GF-D8 (cell line): ENCODE measurements at places on chromosomes 7 and 10.

GRCh38 chr10:123140164-123140982 is 4.6 kb downstream of the HMX3 start:
- no peak for DNase-seq

GRCh38 chr10:115171392-115171960 is 78.3 kb downstream of the ATRNL1 start:
- DNase-seq = no peak

GRCh38 chr10:122674781-122675180 is 24.9 kb downstream of the C10orf120 start:
- no peak for DNase-seq

GRCh38 chr10:124349231-124349995 is 69.3 kb downstream of the OAT start:
- no peak for DNase-seq

GRCh38 chr10:30111340-30112022 is 52.1 kb upstream of the JCAD start:
- DNase-seq = no peak

DNA sequence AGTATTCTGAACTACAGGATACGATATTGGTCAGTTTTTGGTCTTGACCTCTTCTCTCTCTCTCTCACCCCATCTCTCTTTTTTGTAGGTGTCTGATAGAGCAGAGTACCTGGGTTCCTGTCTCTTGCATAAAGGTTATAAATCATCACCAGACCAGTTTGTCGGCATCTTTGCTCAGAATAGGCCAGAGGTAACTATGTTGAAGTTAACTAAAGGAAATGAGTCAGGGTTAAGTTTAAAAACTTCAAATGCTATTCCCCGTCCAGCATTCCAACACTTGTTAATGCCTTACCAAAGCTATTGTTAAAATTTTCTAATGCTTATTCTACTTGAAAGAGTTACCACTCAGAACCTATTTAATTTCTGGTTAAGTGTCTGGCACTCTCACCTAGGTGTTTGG is 30.7 kb downstream of the ACSL5 start:
- DNase-seq = no peak

- no peak for DNase-seq
Measured at GRCh38 chr7:36315309-36315944, 74.2 kb upstream of the ANLN start.

DNA sequence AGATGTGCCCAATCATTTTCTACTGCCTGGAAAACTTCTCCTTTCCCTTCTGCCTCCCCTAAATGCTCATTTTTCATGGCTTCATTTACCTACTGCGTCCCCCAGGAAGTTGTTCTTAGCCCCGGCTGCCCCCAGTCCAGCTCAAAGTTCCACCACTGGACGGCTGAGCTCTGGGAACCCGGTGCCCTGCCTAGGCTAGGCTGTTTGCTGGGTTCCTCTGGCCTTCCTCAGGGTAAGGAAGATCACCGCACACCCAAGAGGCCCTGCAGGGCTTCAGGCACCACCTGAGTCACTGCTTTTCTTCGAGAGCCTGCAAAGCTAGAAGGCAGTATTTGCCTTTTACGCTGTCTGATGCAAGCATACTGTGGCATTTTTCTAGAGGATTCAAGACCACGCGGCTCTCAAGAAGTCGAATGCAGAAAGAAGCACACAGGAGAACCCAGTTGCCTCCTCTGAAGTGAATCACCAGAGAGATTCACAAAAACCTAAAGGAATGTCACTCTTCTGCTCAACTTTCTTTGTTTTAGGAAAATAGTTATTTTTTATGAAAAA is 46.7 kb upstream of the ZMIZ1 start:
- no peak for DNase-seq

DNA sequence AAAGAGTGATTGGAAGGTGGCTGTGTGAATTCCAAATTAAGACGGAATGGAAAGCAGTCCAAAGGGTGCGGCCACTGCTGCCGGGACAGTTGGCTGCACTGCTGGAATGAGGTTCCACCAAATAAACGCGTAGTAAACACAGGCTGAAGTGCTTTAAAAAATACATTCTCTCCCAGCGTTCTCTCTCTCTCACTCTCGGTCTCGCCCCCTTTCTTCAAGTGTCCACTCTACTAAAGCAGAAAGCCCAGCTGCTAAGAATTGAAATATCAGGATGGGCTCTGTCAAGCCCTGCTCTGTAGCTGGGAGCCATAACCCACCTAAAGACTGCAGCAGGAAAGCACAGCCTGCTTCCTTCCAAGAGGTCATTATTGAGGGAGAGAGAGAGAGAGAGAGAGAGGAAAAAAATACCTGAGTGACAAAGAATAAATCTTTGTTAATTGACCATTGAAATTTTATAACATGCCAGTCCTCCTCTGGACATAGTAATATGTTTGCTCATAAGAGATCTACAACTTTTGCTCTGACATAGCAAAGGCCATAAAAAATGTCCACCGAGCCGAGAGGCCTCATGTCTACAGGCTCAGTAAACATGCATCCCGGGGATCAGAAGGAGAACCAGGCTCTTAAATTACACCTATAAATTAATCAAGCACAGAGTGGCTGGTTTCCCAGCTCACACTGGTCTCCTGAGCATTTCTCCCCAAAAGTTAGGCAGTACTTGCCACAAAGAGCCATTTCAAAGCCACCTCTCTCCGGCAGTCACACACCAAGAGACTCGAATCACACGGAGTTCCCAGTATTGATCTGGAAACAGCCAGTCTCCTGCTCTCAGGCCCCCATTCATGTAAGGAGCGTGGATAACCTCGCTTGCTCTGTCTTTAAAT is 72.8 kb downstream of the FGFR2 start:
- DNase-seq = no peak

GRCh38 chr10:60986791-60987190 is 42.8 kb upstream of the RHOBTB1 start:
- DNase-seq = no peak

DNA sequence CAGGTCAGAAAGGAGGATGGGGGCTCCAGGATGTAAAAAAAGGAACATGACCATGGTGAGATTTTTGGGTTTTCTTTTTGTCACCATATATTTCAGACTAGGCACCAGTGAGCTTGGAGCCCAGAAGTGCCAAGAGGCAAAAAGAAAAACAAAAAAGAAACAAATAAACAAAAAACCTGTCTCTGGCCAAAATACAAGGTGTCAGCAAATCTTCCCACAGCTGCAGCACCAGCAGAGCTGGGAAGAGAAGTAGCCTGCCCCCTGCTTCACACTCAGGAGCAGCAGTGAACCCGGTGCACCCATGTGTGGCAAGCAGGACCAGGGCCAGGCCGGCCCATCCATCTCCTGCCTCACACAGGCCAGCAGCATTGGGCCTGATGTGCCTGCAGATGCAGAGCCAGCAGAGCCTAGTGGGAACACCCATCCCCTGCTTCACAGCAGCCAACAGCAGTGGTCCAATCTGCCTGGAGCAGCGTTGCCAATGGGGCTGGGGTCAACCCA is 34.7 kb upstream of the C10orf71 start:
- no peak for DNase-seq

- no peak for DNase-seq
Measured at GRCh38 chr7:119270045-119270464, 1002.9 kb upstream of the KCND2 start.

GRCh38 chr10:47423476-47423875 is 39.4 kb upstream of the ZNF488 start:
- no peak for DNase-seq

- no peak for DNase-seq
Measured at GRCh38 chr7:34104992-34105391, 199.7 kb downstream of the BMPER start.

- no peak for DNase-seq
Measured at GRCh38 chr10:33335801-33336581, 1.5 kb upstream of the NRP1 start.

GRCh38 chr10:16663444-16663843 is 141.8 kb upstream of the C1QL3 start:
- no peak for DNase-seq

DNA sequence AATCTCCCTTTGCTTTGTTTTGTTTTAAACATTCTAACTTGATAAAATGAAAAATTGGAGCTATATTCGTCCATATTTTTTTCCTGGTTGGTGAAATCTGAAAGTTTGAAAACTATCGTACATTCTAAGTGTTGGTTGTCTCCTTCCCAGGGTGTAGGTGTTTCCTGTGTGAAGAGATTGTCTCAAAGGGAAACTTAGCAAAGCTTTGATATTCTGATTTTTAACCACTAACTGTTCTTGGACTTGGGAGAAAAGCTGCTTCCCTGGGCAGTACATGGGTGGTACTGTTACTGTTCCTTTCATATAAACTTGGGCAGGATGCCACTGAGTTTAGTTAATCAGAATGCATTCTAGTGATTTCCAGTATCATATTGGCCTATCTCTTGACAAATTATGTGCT is 253.5 kb upstream of the LRGUK start:
- DNase-seq = no peak

DNA sequence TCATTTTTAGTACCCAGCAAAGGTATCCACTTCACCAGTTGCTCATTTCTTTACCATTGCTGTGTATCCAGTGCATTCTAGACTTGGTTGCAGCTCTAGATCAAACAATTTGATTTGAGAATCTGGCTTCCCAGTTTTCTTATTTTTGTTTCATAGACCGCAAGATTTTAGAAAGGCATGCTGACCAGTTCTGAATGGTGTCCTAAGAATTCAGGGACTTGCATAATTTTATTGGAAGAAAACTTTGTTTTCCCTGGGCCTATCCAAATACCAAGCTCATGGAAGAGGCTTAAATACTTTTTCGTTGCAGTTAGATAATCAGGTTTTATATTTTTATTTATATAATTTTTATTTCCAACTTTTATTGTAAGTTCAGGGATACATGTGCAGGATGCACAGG is 58.3 kb downstream of the BICC1 start:
- DNase-seq = no peak

GRCh38 chr10:65968871-65969270 is 957.0 kb upstream of the LRRTM3 start:
- DNase-seq = no peak

- no peak for DNase-seq
Measured at GRCh38 chr7:68058014-68058413, 1061.4 kb downstream of the TYW1 start.

- DNase-seq = no peak
Measured at GRCh38 chr7:5525271-5526099, 101.9 kb upstream of the TNRC18 start.

DNA sequence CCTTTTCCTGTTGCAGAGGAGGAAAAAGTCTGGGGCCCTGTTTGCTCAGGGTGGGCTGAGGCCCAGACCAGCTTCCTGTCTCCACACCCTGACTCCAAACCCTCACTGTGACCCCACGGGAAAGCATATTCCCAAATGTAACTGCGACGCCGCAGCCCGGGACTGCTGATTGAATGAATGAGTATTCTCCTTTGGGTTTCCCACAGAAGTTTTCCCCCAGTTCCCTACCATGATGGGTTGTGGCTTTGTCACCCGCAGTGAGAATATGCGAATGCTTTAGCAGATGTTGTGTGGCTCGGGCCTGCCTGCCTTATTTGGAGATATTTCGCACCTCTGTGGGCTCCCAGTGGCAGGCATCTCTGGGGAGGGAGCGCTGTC is 50.6 kb downstream of the MGMT start:
- no peak for DNase-seq

DNA sequence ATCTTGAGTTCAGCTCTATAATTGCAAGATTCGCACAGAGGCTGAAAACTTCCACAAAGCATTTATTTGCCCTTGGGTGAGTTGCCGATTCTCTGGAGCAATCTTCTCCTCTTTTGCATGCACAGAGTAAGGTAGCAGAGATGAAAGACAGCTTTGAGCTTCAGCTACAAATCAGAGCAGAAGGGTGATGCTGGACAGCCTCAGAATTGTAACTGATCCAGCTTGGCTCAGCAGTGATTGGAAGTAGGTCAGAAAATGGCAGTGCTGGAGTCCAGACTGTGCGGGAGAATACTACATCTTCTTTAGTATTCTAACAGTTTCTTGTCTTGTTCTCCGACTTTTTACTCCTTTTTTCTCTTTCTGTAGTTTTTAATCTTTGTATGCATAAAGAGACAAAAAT is 55.4 kb upstream of the CDC14C start:
- no peak for DNase-seq

DNA sequence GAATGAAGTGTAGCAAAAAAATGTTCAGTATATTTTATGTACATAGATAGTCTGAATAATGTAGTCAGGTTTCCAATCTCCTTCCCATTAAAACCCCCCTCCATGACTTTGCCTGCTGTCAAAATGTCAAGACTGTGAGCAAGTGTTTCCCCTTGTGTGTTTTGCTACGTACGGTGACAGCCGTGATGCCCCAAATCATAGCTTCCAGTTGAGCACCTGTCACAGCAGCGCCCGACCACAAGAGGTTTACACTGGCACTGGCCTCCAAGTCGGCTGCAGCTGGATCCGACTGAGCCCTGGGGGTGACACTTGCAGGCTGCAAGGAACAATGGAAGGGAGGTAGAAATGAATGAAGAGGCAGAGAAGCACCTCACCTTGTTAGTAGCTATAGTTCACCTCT is 62.3 kb downstream of the LAMB4 start:
- no peak for DNase-seq

GRCh38 chr7:112174192-112174591 is 32.0 kb downstream of the DOCK4 start:
- no peak for DNase-seq

DNA sequence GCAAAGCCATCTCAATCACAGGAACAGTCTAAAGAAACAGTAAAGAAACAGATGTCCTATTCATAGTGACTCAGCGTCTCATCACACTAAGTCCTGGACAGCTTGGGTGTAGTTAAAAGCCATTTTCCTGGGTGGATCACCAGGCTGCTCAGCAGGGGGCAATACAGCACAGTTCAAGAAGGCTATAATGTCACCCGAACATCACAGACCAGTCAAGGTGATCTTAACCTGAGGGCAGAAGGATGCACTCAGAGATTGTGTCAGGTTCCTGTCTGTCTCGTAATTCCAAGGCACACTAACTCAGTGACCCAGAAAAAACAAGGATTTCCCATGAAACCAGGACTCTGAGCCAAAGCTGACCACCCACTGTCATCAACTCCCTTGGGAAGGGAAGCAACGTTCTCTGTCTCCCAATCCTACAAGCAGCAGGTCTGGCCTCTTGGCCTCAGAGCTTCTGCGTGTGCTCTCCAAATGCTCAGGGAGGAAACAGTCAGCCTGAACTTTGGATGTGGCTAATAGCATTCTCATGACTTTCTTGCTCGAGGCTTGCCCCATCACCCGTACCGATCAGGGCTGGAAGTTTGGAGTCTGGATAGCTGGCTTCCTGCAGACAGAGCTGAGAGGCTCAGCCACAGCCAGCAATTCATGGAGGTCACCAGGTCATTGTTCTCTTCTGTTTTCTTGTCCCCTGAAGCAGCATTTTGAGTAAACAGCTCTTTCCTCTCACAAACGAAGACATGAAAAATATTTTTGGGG is 90.4 kb upstream of the FAM171A1 start:
- no peak for DNase-seq

GRCh38 chr7:108211382-108212201 is 81.4 kb upstream of the LAMB4 start:
- DNase-seq = no peak

- DNase-seq = no peak
Measured at GRCh38 chr10:2022401-2022800, 285.1 kb upstream of the ADARB2 start.
